Retinal pigment epithelial cell (primary cell): ENCODE measurements at places on chromosomes 4 and X.

- no peak for DNase-seq
Observed at GRCh38 chr4:176453079-176453478, 133.3 kb downstream of the SPCS3 start.

- no peak for DNase-seq
Observed at GRCh38 chrX:120462370-120462769, 6.7 kb downstream of the LAMP2 start.

- DNase-seq, result peak; percentile 55
Observed at GRCh38 chr4:109078724-109079123, 223.7 kb downstream of the COL25A1 start.

- DNase-seq, result no peak
Observed at GRCh38 chrX:68988865-68989264, 160.0 kb downstream of the EFNB1 start.

DNA sequence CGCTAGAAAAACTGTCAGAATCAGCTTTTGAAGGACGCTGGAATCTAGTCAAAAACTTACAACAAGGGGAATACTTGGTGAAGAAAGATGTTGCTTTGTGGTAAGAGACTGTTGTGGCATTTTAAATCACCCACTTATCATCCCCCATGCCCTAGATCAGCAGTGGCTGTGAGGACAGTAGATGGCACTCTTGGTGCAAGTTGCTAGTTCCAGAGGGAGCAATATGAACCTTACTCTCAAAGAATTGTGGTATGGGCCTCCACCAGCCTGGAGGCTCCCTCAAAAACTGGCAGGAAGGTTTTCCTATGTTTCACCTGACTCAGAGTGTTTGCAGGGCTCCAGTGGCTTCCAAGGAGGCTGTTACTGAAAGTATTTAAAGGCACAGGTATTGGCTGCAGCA, 37.7 kb upstream of the SLC16A2 start:
- no peak for DNase-seq

DNA sequence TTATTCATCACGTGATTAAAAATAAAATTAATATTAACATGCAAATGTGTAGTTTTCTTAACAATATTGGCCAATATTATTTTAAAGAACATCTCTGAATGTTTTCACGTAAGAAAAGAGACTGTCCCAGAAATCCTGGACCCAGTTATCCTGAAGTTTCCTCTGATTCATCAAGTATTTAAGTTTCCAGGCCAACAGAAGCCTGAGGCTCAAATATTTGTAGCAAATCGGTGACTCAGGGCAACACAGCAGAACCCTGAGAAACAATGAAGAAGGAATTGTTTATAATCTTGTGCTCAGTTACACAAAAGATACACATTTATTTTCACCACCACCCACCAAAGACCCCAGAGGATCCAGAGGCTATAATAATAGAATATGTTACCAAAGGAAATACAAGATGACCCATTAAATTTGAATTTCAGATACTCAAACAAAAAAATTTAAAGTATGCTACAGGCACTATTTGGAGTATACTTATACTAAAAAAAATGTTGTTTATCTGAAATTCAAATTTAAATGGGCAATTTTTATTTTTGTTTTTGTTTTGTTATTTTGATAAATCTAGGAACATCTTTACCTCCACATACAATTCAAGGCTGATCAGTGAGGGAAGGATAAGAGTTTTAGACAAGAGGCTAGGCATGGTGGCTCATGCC, 33.9 kb upstream of the SLC7A11 start:
- DNase-seq, result peak; percentile 45

DNA sequence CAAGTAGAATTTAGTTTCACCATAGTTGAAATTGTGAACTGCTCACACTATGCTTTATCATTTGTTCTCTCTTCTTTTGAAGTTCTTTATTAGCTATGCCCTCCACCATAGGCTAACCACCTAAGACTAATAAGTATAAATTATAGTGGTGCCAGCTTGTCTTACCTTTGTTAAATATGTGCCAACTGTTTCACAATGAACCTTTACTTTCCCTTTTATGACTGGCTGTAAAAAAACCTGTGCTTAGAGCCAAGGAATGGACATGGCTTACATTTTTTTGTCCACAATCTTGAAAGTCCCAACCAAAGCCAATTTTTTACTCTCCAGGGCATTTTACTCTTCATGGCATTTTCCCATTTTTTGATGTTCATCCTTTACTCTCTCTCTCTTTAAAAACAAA, 123.5 kb upstream of the LEF1 start:
- no peak for DNase-seq

DNA sequence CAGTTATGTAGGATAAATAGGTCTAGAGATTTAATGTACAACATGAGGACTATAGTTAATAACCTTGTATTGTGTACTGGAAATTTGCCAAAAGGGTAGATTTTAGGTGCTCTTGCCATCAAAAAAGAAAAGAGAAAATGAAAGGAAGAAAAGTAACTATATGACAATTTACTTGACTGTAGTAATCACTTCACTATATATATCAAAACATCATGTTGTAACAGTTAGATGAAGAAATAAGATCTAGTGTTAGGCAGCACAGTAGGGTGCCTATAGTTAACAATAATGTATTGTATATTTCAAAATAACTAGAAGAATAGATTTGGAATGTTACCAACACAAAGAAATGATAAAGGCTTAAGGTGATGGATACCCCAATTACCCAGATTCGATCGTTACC, 35.9 kb upstream of the AP1S2 start:
- no peak for DNase-seq

DNA sequence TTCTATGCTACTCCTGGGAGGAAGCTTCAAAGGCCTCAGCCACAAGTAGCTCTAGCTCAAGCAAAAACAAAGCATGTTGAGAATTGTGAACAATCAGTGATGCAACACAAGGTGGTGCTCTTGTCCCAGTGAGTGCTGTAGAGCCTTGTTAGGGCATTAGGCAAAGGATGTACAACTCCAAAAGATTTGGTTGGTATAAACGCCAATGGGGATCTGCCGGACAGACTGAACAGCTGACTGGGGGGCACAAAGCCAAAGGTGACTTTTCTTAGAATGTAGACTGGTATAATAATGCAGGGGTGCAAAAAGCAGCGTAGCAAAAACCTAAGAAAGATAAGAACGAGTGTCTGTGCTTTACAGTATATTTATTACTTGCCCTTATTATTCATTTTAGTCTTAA, 62.6 kb upstream of the ALB start:
- peak; percentile 14 for DNase-seq

GRCh38 chr4:114264877-114265291, 285.4 kb upstream of the ARSJ start:
- no peak for DNase-seq

- no peak for DNase-seq
Observed at GRCh38 chr4:80921441-80921840, 109.1 kb upstream of the BMP3 start.

GRCh38 chrX:46561824-46562657, 11.5 kb upstream of the CHST7 start:
- no peak for DNase-seq

- DNase-seq, result no peak
Observed at GRCh38 chrX:79367907-79368306, 773 bp upstream of the ITM2A start.

DNA sequence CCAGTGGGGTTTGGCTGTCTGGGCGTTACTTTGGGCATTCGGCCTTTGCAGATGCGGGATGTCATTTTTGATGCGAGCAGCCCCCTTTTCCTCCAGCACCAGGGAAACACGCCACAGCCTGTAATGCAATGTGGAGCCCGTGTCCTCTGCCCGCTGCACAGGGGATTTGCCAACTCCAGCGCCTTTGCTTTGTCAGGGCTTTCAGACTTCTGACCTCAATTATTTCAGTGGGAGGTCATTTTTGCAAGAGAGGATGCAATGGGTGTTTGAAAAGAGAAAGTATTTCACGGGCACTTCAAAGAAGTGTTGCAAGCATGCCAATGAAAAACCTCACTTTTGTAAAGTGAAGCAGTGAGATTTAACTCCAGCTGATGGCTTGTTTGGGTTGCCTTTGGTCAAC, 11.5 kb downstream of the CLCN4 start:
- no peak for DNase-seq

DNA sequence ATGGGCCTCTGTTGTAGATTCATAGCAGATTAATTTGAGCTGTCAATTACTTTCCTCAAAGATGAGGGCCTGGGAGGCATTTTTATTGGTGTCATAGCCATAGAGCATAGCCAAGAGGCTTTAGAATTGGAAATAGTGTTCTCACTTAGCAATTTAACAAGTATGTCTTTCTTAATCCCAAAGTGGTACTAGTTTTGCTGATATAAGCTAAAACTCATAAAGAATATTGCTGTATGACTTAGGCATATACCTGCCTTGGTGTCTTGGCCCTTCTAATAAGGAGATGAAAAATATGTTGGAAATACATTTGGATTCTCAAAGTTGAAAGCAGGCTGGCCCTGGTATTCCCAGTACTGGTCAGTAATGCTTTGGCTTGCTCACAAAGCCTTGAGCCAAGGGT, 221.5 kb upstream of the CXCL13 start:
- DNase-seq, result no peak

- no peak for DNase-seq
Observed at GRCh38 chrX:7272346-7272745, 124.4 kb upstream of the PUDP start.

DNA sequence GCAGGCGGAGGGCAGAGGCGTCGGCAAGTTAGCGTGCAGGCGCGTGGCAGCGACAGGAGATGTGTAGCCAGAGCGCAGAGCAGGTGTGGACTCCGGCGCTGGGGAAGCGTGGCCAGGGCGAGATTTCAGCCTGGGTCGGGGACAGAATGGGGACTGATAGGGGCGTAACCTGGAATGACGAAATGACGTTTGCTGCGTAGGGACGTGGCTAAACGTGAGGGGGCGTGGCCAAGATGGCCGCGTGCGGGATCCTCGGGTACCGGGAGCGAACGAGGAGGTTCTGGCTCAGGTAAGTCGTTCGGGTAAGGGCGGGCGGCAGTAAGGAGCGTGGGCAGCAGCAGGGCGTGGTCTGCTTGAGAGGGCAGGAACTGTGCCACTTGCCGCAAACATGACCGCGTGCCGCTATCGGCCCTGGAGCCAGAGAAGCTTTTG, 10.9 kb upstream of the CLTRN start:
- DNase-seq, result peak; percentile 43

DNA sequence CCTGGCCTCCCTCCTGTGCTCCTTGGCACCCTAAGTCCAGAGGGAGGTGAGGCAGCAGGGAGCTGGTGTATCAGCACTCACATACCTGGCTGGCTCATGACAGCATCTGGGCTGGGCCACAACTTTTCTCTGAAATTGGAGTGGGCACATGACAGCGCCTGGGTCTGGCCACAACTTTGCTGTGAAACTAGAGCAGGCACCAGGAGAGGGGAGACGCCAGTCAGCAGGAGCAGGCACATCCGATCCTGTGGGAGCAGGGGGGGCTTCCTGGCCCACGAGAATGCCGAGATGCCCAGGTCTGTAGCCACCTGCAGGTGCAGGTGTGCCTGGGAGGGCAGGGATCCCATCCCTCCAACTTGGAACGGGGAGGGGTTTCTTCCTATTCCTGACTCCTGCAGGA, 69.7 kb upstream of the PPP3CA start:
- no peak for DNase-seq

- no peak for DNase-seq
Observed at GRCh38 chr4:123825596-123826291, 429.1 kb downstream of the SPRY1 start.

- no peak for DNase-seq
Observed at GRCh38 chr4:68907245-68907644, 44.4 kb downstream of the UGT2A3 start.

DNA sequence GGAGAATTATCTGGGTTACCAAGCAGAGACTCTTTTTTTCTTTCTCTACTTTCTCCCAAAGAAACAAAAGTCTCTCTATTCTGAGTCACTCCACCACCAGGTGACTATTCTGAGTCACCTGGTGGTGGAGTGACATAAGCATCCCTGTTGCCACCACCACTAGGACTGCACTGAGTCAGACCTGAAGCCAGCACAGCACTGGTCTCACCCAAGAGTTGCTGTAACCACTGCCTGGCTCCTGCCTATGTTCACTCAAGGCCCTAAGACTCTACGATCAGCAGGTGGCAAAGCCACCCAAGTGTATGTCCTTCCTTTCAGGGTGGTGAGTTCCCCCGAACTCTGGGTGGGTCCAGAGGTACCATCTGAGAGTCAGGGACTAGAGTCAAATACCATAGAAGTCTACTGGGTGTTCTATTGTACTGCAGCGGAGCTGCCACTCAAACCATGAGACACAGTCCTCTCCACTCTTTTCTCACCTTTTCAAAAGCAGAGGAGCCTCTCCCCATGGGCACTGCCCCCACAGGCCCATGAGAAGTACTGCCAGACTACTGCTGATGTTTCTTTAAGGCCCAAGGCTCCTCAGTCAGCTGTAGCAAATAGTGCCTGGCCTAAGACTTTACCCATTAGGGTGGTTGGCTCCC, 209.6 kb upstream of the IRS4 start:
- DNase-seq, result no peak

- DNase-seq, result no peak
Observed at GRCh38 chr4:183257808-183258207, 62.3 kb downstream of the CLDN22 start.

- no peak for DNase-seq
Observed at GRCh38 chr4:83618991-83619645, 83.2 kb downstream of the GPAT3 start.

DNA sequence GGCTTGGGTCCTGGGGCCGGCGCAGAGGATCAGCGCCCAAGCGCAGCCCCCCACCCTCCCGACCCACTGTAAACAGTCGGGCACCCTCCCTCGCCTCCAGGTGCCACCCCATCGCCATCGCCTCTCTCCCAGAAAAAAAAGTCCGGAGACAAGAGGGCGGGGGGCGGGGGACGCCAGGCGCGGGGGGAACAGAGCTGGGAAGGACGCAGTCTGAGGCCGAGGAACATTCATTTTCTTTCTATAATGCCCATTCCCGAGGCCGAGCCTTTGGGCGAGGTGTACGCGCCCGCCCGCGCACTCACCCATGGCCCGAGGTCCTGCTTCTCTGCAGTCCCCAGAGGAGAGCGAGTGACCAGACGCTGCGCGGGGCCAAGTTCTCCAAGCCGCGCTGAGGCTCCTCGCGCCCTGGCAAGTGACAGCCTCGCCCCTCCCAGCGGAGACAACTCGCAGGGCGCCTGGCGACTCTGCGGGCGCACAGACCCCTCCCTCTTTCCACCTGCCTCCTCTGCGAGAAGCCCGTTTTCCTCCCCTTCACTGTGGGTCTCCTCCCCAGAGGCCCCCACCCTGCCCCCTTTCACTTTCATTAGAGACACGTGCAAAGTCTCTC, 63.5 kb upstream of the WDR17 start:
- DNase-seq, result no peak

GRCh38 chrX:1300449-1300848, 31.8 kb downstream of the CSF2RA start:
- DNase-seq, result no peak

- peak; percentile 9 for DNase-seq
Observed at GRCh38 chr4:67721770-67722597, 21.0 kb upstream of the UBA6 start.

GRCh38 chr4:141121101-141121500, 12.2 kb downstream of the RNF150 start:
- DNase-seq, result no peak

GRCh38 chr4:18039113-18039512, 17.6 kb upstream of the LCORL start:
- no peak for DNase-seq

- no peak for DNase-seq
Observed at GRCh38 chr4:153438916-153439756, 27.0 kb upstream of the TMEM131L start.

DNA sequence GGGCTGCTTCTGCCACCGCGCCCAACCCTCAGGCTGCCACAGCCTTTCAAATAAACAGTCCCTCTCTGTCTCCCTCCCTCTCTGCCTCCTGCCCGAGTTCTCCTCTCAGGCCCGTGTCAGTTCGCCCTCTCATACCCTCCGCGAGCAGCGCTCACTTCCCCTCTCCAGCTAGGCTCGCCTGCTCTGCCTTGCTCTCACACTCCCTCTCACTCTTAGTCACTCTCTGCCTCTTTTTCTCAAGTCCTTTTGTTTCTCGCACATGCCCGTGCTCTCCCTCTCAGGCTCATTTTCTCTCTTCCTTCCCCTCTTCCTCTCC, 3.2 kb downstream of the EFNB1 start:
- peak; percentile 28 for DNase-seq
